Smooth muscle cell of trachea (primary cell): ENCODE measurements at places on chromosomes 13 and 19. TPM values are rescaled to one million over a fixed set of nuclear protein-coding genes. Genes with fewer than 3 reads are reported as not detected.

URI1 gene
- total RNA-seq: 62.4 and 74.0 TPM in 2 replicates

ZNF792 gene
- total RNA-seq: 5.1 and 5.2 TPM in 2 replicates

CEBPA gene
- 0.15 and 0.66 TPM in 2 replicates for total RNA-seq

PSG2 gene
- 0.50 TPM in 1 of 2 replicates, not detected in the other for total RNA-seq

ZNF791 gene
- total RNA-seq: 11.1 and 18.6 TPM in 2 replicates
